Stimulated activated CD8-positive, alpha-beta memory T cell treated with anti-CD3 and anti-CD28 coated beads, Interleukin-4, amount 100 ng/mL, for 1 hour (primary cell): ENCODE measurements at places on chromosomes 7 and 10.

DNA sequence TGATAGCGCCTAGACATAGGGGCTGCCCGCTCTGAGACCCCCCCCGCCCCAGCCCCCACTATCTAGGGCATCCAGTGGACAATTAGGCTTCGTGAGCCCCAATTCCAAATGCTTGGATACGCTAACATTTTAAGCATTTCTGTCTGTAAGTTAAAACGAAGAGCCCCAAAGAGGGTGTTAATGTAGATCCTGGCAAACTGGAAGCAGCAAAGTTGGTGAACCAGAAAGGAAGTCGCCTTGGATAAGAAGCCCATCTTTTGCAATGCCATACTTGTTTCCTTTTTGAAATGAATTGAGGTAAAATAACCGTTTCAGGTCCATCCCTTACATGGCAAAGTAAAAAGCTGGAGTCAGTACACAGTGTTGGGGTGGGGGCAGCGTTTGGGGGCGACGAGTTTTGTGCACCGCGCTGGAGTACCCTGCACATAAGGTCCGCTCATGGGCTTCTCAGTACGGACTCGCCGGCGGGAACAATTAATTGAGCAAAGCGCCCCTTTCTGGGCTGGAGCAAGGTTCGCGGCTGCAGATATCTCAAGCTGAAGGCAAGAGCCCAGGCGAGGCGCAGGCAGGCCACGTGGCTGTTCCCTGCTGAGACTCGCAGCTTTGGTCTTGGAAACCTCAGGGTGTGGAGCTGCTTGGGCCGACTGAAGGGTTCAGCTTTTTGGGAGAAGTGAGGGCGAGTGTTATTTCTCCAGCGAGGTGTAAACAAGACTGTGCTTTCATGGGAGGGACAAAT, 1.4 kb upstream of the TWIST1 start:
- no peak for DNase-seq

DNA sequence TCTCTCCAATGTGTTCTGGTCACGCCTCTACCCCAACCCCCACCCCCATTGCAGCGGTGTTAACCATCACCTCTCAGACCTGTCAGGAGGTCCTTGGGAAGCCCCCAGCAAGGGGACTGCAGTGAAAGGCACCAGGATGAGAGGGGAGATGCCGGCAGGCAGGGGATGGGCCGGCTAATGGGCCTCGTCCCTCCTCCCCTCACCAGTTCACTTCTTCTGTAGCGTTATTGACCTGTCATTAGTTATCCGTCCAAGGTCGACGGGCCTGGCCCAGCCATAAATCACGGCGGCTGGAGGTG, 18.8 kb downstream of the POLL start:
- DNase-seq: no peak

DNA sequence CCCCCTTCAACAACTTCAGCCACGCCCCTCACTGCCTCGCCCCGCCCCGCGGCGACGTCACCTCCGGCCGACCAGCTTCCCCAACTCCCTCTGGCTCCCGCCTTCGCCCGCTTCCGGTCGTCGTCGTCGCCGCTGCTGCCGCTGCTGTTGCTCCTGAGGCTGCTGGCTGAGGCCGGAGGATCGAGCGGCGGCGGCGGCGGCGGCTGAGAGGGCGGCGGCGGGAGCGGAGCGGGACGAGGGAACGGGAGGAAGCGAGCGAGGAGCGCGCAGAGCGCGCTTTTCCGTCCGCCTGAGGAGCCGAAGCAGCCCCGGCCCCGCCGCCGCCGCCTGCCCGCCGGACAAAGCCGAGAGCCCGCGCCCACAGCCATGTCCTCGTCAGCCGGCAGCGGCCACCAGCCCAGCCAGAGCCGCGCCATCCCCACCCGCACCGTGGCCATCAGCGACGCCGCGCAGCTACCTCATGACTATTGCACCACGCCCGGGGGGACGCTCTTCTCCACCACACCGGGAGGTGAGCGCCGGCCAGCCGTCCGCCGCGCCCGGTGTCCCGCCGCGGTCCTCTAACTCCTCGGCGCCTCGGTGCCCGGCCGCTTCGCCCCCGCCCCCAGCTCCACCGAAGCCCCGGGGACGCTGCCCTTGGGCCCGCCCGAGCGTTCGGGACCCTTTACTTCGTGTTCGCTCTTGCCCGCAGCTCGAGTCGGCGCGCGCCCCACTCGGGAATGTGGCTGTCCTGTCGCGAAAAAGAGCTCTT, at the start of gene EIF4EBP2:
Gene EIF4EBP2, plus strand, starts transcription at position 110 of the 751 bp plus-strand sequence. Its CDS starts 257 bp downstream, at position 367.
- peak; percentile 98 for DNase-seq

GRCh38 chr7:95865716-95866371, 93.5 kb downstream of the DYNC1I1 start:
- no peak for DNase-seq

GRCh38 chr7:127158659-127159058, 94.1 kb downstream of the GRM8 start:
- DNase-seq: no peak

DNA sequence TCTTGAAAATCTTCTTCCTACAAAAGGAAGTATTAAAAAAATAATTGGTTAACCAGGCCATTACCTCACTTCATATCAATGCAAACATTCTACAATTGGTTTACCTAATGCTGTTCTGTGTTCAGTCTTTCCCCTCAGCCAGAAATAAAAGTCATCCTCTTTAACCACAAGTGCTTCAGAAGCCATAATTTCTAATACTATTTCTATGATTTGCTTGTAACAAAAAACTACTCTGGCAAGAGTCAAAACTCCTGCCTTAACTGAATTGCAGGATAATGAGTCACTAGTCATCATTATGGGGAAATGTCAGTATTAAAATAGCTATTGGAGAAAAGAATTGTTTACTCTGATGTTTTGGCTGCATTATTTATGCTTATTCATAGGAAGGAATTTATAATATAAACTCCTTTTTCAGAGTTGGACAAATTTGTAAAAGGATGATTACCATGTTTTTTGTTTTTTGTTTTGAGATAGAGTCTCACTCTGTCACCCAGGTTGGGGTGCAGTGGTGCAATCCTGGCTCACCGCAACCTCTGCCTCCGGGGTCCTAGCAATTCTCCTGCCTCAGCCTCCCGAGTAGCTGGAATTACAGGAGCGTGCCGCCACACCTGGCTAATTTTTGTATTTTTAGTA, 55.5 kb upstream of the ODAD2 start:
- no peak for DNase-seq

GRCh38 chr7:140247559-140247958, 70.8 kb upstream of the KDM7A start:
- no peak for DNase-seq

- no peak for DNase-seq
These were observed 87.0 kb upstream of the GLCCI1 start for GRCh38 chr7:7881581-7881980.

DNA sequence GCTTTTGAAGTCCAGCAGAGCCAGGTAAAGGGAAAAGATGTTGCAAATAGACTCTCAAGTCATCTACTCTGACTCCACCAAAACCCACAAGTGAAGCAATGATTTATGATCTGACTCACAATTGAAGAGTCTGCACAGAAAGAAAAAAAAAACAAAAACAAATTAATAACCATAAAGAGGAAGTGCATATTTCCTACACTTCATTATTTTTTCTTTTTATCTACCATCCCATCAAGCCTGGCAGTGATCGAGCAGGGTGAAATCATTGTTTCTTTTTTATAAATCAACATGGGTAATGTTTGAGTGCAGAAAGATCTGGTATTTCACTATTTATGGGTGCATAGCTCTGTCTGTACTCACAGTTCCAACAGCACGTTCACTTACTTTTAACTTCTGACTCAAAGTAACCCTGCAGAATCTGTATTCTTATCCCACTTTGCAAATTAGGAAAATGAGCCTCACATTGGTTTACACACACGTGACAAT, 829.0 kb downstream of the TNS3 start:
- no peak for DNase-seq

DNA sequence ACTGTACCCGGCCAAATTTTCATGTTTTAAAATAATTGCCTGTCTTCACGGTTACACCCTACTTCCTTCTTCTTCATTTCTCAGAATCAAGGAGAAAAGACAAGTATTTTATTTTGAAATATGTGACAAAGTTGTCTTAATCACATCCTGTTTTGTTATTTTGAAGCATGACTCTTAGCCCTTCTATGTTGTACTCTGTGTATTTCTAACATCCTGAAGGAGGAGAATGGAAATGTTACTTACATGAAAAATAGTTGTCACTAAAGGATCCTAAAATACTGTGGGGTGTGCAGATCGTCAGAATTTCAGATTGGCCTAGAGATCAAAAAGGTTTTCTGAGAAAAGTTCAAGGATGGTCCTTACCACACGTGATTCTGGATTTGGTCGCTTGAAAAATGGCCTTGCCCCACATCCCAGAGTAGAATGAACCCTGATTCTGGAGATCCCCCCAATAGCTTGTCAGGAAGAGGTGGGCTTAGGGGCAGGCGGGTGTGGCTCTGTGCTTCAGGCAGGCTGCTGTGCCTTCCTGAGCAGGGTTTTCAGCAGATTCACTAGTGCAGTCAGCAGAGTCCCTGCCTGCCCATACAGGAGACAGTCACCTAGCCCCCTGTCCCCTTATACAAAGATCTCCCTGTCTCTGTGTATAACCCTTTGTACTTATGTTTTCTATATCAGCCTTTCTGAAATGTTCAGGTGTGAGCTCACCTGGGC, 8.6 kb downstream of the UPP1 start:
- no peak for DNase-seq

DNA sequence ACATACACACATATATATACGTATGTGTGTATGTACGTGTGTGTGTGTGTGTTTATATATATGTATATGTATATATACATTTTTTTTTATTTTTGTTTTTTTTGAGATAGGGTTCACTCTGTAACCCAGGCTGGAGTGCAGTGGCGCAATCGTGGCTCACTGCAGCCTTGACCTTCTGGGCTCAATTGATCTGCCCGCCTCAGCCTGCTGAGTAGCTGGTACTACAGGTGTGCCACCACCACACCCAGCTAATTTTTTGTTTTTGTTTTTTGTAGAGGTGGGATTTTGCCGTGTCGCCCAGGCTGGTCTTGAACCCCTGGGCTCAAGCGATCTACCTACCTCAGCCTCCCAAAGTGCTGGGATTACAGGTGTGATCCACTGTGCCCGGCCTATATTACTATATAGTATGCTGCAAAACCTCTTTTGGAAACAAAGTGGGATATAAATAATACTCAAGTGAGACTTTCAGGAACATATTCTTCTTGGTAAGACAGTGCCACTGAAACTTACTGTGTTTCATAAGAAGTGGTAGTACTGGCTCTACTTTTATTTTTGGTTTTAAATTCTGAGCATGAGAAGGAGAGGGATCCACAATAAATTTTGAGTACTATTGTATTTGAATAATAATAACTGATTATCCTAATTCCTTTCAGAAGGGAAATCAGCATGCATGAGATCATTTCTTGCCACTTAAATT, 51.0 kb downstream of the MLLT10 start:
- DNase-seq: no peak

DNA sequence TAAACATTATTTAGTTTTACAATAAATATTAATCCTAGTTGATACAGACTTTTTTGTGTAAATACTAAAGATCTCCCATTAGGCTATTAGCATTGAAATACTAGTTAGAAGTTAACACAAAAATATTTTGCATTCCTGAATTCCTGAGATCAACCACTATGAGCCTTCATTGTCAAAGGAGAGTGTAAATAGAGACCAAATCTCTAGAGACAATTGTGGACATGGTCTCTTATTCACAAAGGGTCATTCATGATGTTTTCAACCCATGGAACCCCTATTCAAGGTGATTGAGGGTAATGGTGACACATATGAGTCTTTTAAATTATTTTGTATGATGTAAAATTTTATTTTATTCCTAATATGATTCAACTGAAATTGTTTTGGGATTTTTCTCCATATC, 1454.8 kb upstream of the LRRTM3 start:
- DNase-seq: no peak

- DNase-seq: no peak
These were observed 29.3 kb downstream of the KLF6 start for GRCh38 chr10:3755440-3756359.

DNA sequence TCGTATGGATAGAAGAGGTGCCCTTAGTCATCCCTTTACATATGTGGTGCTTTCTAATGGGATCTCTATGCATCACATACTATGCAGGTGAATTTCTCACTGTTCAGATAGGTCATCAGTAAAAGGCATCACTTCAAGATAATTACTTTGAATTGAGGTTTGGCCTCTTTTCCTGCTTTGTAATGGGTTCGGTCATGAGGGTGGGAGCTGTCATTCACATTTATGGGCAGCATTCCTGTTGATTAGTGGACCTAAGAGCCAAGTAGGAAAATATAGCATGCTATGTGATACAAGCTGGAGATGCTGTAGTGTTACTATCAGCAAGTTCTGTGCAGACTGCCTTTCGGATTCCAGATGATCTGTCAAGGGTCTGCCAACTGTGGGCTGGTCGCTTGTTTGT, 156.3 kb downstream of the LCOR start:
- DNase-seq: no peak

DNA sequence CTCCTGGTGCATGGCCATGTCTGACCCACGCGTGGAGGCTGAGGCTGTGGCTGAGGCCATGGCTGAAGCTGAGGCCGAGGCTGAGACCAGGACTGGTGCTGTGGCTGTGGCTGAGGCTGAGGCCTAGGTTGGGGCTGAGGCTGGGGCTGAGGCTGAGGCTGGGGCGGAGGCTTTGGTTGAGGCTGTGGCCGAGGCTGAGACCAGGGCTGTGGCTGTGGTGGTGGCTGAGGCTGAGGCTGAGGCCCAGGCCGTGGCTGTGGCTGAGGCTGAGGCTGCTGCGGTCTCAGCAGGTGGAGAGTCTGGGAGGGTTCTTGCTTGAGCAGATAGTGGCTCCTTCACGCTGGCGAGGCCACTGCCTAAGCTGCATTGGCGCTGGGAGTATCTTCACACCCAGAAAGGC, 76.4 kb downstream of the WDR37 start:
- no peak for DNase-seq

GRCh38 chr7:117889611-117890010, 16.4 kb upstream of the CTTNBP2 start:
- DNase-seq: no peak

GRCh38 chr7:76395965-76396726, 13.4 kb downstream of the SSC4D start:
- no peak for DNase-seq

GRCh38 chr7:143259765-143260164, 3.5 kb upstream of the GSTK1 start:
- DNase-seq: no peak

DNA sequence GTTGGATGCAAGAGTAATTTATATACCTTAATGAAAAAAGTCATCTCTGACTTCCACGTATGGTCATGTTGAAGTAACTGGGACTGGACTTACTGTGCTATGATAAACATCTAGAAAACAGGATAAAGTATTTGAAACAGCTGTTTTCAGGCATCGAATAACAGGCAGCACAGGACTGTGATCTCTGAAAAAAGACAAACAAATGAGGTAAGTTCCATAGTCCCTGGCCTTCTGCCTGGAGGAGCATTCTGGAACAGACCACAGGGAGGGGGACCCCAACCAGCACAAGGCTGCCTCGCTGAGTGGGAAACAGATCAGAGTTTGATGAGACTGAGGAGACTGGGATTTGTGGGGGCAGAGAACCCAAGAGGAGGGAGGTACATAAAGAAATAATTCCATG, 89.1 kb upstream of the HABP2 start:
- no peak for DNase-seq

DNA sequence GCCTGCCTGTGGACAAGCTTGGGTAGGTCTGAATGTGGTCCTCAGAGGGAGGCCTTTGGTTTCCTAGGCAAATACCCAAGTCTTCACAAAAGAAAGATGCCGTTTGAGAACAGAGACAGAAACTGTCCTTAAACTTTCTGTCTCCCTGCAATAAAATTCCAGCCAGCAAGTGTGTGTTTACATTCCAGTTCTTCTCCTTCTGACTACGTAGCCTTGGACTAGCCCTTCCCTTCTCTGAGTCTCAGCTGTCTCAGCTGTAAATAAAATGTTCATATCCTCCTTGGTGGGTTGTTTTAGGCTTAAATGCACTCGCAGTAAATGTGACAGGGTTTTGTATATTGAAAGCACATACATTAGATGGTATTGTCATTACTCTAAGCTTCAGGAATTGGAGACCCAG, 561.2 kb upstream of the MKI67 start:
- DNase-seq: no peak
